Endothelial cell of umbilical vein (primary cell): ENCODE measurements at places on chromosomes 6 and 20. TPM values are rescaled to one million over a fixed set of nuclear protein-coding genes. Genes with fewer than 3 reads are reported as not detected.

DNA sequence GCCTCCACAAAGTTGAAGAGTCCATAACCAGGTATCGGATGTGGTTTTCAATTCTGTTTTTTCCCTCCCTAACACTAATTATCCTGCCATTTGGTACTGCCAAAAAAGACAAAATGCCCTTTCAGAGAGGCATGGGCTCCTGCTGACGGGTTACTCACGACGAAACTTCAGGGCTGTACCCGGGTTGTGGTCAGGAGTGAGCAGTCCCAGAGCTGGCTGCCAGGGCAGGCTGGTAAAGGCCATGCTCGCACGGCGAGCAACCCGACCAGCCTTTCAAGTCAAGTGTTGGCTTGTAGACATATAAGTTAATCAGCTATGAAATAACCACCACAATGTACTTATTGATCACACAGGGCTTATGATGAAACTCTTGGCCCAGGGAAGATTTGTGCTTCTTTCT is 152.5 kb downstream of the FOXC1 start:
- no peaks in the 10 kb centered on the region for H3K36me3 ChIP-seq
- peaks cover 22% of the 10 kb centered on the region for H3K4me1 ChIP-seq
- H3K27me3 ChIP-seq: no peaks in the 10 kb centered on the region
- no peak overlapping the region for H3K27ac ChIP-seq

DNA sequence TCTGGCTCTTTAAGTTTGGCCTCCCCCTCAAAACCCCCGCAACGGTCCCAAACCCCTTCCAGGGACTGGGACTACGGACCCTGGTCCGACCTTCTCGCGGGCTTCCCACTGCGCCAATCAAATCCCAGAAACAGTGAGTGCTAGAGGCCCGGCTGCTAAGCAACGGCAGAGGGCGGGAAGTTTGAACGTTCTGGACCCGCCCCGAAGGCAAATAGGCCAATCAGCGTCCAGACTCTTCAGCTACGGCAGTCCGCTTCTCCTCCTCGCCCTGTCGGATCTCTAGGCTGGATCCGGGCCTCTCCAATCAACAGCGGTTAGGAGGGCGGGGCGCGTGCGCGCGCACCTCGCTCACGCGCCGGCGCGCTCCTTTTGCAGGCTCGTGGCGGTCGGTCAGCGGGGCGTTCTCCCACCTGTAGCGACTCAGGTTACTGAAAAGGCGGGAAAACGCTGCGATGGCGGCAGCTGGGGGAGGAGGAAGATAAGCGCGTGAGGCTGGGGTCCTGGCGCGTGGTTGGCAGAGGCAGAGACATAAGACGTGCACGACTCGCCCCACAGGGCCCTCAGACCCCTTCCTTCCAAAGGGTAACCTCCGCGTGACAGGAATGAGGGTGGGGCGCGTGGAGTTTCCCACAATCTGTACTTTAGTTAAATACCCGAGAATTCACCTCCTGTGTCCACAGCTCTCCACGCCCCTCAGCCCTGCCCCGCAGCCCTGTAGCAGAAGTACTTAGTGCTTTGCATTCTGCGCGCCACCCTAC is at the start of gene MSH5:
Gene MSH5 (plus strand): TSS at position 367 of the 758 bp plus-strand sequence. CDS start 462 bp downstream, outside the sequence.
- H3K4me1 ChIP-seq: peaks cover 31% of the 10 kb centered on the region
- peak within 1 kb of the TSS; percentile 76 for H3K4me3 ChIP-seq
- H3K27me3 ChIP-seq: no peaks in the 10 kb centered on the region
- peak within 1 kb of the TSS; percentile 94 for H3K27ac ChIP-seq
- no peaks in the 10 kb centered on the region for H3K36me3 ChIP-seq

Gene GPR6
- polyA plus RNA-seq: not detected in 2 replicates

Gene C6orf58
- polyA plus RNA-seq: not detected in 2 replicates

Gene MRAP2
- polyA plus RNA-seq: 8.3 and 8.6 TPM in 2 replicates

Gene RAET1L
- not detected in 2 replicates for polyA plus RNA-seq

DNA sequence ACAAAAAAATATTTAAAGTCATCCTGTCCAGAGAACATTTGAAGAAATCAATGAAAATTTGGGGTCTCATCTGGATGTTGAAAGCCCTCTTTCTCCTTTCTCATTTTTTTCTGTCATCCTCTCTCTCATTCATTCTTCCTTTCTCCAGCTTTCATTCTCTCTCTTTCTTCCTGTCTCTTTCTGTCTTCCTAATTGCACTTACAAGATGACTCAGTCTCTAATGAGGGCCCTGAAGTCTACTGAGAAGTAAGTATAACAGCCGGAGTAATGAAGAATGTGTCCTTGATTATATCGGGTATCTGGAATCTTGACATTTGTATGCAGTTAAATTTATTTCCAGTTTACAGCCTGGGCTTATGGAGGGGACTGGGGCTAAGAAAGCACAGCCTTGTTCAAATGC is 232.2 kb upstream of the SULF2 start:
- H3K27ac ChIP-seq: no peak overlapping the region
- H3K4me3 ChIP-seq: no peak overlapping the region
- no peak for DNase-seq
- no peaks in the 10 kb centered on the region for H3K4me1 ChIP-seq
- H3K36me3 ChIP-seq: no peaks in the 10 kb centered on the region

- no peak overlapping the region for H3K27ac ChIP-seq
- no peak for DNase-seq
- H3K4me3 ChIP-seq: no peak overlapping the region
Measured at GRCh38 chr20:53716395-53716794, 122.8 kb upstream of the ZNF217 start.
